ENCODE measurements at places on chromosomes 6 and 20.
A peak's percentile ranks its signal among the peaks of the same experiment; 100 is the strongest.

DNA sequence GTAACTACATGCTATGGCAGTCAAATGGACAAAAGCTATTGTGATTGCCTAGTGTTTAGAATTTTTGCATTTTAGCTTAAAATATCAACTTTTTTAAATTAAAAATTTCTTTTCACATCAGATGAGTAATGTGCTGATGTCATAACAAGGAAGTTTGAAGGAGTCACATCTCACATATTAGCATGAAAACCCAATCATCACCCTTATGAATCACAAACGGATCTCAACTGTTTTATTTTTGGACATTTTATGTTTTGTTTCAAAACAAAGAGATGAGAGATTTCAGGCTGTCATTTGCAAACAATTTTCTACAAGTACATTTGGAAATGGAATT, 53.6 kb upstream of the TRERF1 start:
- no peak for DNase-seq

GRCh38 chr6:3181105-3181504, 23.8 kb upstream of the TUBB2A start:
- DNase-seq: no peak

GRCh38 chr6:127869772-127870404, 31.0 kb downstream of the THEMIS start:
- DNase-seq: no peak

DNA sequence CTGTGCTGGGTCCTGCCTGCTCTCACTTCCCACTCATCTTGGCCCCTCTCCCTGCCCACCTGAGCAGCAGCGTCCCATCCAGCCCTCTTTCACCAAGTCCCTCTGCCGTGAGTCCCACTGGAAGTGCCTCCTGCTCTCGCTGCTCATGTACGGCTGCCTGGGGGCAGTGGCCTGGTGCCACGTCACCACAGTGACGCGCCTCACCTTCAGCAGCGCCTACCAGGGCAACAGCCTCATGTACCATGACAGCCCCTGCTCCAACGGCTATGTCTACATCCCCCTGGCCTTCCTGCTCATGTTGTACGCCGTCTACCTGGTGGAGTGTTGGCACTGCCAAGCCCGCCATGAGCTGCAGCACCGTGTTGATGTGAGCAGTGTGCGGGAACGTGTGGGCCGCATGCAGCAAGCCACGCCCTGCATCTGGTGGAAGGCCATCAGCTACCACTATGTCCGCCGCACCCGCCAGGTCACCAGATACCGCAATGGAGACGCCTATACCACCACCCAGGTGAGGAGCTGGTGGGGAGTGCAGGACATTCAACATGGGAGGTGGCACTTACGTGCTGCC, 2.8 kb downstream of the TMEM151B start:
- no peak for DNase-seq

- no peak for DNase-seq
These were observed 60.7 kb upstream of the RNF24 start for GRCh38 chr20:4076033-4076432.

- no peak for DNase-seq
These were observed 5.2 kb downstream of the FOXO3 start for GRCh38 chr6:108565893-108566292.

DNA sequence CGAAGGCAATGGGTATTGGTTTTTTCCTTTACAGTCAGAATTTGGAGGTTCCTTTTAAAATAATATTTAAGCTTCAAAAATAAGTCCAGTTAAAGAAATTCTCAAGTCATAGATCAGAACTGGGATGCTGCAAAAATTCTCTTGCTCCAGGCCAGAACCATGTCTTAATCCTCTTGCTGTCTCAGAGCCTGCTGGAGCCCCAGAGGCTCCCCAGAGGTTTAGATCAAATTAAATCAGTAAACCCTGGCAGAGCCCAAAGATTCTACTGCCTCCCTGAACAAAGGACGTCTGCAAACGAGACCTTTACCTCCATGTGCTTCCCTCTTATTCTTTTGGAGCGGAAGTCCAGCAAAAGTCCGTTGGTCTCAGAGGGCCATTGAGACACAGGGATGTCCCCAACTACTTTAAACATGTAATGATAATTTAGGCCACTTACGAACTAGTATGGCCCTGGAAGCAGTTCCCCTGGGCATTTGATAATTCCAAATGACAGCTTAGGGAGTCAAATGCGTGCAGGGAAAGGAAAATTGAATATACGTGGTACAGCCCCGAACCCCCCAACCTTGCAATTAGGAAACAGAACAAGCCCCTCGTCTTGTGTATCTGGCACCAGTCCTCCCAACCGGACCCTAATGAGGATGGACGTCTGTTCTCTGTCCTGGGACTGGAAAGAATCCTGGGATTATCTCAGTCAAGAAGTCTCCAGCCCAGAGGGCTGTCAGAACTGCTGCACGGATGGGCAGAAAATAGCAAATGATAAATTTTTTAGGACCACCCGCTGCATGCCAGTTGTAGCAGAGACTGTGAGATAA, 31.5 kb downstream of the SULF2 start:
- no peak for DNase-seq

GRCh38 chr6:46323312-46323965, 152.7 kb upstream of the ENPP5 start:
- DNase-seq: no peak

DNA sequence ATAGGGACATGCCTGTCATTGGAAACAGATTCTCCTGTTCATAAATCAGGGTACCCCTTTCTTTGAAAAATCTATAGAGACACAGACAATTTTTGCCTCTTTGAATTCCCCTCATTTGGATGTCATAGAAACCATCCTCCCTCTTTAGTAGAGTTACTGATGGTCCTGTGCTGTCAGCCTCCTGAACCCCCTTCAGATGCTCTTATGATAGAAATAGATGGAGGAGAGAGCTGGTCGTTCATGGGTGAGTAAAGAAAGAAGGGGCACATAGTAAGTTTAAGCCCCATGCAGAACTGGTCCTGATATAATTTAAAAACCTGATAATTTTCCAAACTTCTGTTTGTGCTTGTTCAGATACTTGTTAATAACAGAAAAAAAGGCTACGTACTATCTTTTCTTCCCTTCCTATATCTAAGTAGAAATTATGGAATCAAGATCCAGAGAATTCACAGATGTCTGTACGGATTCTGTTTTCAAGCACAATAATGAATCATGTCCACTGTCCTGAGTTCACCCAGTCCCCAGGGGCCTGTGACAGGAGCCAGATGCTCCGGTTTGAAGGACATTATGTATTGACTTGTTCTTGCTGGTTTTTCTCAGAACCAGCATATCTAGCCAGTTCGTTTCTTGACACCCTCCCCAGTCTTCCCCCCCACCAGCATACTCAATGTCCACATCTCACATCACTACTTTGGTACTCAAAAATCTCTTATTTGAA, 78.1 kb downstream of the NCOA7 start:
- DNase-seq: no peak

DNA sequence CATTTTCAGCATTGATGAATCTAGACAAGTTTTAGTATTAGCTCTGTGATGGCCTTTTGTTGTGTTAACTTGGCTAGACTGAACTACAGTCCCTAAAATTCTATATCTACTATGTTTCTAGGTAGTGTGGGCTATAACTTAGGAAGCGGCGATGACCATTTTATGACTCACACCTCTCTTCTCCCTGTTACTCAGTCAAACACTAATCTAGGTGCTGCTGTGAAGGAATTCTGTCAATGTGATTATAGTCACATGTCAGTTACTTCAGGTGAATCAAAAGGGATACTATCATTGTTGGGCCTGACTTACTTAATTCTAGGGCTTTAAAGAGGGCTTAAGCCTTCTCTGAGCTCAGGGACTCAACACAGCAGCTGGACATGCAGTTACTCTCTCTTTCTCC, 691.5 kb upstream of the MAP3K7 start:
- no peak for DNase-seq

DNA sequence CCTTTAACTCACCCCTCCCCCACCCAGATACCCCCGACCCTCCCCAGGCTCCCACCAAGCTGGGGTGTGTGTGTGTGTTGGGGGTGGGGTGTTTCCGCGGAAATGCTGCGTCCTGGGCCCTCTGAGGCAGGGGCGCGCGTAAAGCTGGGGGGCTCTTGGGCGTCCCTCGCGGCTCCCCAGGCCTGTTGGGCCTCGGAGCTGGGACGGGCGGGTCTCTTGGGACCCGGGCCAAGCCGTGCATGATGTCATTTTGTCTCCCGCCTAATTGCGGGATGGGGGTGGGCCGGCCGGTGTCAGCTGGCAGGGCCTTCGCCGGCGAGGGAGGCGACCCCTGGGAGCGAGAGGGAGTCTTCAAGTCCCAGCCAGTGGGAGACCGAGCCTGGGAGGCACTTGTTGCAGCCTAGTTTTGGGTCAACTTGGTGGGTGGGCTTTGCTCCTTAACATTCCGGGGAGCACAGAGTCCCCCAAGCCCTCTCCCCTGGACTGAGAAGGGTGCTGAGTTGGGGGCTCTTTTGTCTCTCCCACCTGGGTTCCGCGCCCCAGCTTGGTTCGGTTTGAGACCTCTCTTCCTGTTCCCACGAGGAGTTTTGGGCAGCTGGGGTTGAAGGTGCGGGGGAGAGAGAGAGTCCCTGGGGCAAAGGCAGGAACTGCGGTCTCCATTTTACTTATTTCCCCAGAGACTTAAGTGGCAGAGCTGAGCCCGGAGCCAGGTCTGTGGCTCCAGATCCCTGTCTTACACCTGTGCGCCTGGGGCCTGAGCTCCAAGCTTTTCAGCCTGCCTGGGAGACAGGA, 623 bp downstream of the MYBL2 start:
- DNase-seq: no peak

DNA sequence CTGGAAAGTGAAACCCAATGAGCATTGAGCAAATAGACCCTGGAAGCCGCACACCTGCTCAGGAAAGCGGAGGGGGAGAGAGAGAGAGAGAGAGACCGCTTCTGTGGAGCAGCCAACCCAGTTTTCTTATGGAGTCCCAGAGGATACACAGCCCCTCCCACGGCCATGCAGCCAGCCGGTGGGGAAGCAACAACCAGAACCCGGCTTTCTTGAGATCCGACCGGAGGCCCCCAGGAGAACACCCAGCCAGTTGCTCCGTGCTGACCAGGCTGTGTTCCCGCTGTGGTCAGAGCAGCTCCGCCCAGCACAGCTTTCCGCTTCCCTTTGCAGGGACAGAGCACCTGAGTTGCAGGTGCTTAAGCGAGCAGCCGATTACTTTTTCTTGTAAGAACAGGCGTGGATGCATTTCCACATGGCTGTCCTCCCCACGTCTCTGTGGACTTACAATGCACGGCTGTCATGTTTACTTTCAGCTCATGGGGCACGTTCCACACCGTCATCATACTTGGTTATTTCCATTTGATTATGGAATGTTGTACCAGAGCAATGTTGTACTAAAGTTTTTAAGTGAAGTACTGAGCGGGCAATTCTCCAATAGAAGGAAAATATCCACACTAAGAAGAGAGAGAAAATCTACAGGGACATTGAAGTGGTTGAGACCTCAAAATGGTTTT, 381.9 kb downstream of the THBS2 start:
- DNase-seq: no peak

DNA sequence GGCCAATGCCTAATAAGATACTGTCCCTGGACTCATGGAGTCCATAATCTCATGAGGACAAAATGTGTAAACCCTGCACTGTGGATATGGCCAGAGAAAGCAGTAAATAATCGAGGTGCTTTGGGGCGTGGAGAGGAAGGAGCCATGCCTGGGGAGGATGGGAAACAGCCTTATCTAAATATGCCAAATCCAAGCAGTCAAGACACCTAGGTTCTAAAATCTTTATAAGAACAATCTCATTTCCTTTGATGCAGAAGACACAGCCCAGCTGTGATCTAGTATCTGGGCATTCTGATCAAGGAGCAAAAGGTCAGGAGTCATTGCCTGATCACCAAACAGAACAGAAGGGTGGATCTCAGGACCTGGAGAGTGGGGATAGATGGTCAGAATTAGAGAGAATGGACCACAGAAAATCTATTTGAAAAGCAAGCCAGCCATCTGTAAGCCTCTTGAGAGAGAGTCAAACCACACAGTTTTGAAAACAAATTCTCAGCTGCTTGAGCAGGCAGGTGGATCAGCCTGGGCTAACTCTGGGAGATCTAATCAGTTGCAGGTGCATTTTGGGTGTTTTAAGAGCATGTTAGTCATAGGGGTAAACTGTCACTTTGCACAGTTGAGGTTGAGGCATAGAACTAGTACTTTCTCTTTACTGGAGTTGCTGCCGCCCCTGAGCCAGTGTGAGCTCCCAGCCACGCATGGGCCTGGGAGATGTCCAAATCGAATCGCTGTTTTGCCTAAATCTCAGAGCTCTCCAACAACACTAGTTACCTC, 130.8 kb upstream of the TNFAIP3 start:
- DNase-seq: peak; percentile 40

- no peak for DNase-seq
These were observed 72.2 kb downstream of the UST start for GRCh38 chr6:148818939-148819575.

GRCh38 chr20:41308290-41308711, 9.2 kb downstream of the ZHX3 start:
- DNase-seq: no peak

- DNase-seq: no peak
These were observed 35.5 kb downstream of the DHX35 start for GRCh38 chr20:38997622-38998021.

- DNase-seq: no peak
These were observed 646.5 kb downstream of the TENT5A start for GRCh38 chr6:81105998-81106397.

GRCh38 chr20:63964412-63964811, 5.3 kb downstream of the ZNF512B start:
- no peak for DNase-seq

- DNase-seq: no peak
These were observed 1.6 kb downstream of the CYP39A1 start for GRCh38 chr6:46651006-46651405.

DNA sequence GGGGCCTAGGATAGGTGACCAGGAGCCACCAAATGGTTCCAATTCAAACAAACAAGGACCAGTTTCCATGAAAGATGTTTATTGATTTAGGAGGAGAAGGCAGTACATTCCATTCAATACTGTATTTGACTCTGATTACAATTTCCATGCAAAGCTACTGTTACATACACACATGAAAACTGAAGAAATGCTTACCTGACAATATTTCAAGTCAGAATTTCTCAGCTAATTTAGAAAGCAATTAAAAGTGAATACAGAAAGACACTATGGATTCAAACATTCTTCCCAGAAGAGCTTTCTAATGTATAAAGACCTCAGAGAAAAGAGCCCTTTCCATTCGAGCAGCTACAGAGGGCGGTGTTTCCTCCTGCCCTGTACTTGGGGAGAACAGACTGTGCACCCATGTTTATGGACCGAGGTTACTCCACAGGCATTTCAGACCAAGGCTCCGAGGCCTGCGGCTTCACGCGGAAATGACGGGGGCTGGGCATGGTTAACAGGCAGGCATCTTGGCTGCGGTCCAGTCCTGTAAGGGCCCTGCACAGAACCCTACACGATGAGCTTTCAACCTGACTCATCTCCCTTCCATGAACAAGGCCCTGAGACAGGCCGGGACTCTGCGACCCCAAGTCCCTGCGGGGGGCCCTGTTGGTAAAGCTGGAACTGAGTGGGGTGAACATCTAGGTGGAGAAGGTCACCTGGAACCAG, 25.7 kb upstream of the TCFL5 start:
- peak; percentile 24 for DNase-seq

GRCh38 chr6:23145781-23146180, 576.4 kb downstream of the HDGFL1 start:
- DNase-seq: no peak

- DNase-seq: no peak
These were observed 378.2 kb upstream of the ARID1B start for GRCh38 chr6:156398966-156399365.

- no peak for DNase-seq
These were observed 6.8 kb downstream of the CLDN20 start for GRCh38 chr6:155270561-155271091.

- no peak for DNase-seq
These were observed 6.7 kb downstream of the NUDT3 start for GRCh38 chr6:34385793-34386195.
